ENCODE measurements at places on chromosomes 2 and 18.

DNA sequence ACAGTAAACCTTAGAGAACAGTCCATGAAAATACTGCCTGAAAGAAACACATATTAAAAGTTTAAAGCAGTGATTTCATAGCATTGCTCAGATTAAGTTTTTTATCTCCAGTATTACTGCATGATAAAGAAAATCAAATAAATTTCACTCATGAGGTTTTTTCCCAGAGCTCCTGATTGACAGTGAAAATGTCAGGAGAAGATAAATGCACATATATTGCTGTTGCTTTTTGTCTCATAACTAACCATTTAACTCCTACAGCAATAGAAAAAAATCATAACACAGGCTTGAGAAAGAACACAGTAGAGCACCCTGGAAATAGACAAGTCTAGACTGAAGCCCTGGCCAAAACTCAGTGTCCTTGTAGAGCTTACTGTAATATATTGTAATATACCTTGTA is 391.0 kb downstream of the TMX3 start:
- no peak for DNase-seq

- no peak for DNase-seq
Measured at GRCh38 chr2:217223222-217223930, 363.5 kb upstream of the TNP1 start.

DNA sequence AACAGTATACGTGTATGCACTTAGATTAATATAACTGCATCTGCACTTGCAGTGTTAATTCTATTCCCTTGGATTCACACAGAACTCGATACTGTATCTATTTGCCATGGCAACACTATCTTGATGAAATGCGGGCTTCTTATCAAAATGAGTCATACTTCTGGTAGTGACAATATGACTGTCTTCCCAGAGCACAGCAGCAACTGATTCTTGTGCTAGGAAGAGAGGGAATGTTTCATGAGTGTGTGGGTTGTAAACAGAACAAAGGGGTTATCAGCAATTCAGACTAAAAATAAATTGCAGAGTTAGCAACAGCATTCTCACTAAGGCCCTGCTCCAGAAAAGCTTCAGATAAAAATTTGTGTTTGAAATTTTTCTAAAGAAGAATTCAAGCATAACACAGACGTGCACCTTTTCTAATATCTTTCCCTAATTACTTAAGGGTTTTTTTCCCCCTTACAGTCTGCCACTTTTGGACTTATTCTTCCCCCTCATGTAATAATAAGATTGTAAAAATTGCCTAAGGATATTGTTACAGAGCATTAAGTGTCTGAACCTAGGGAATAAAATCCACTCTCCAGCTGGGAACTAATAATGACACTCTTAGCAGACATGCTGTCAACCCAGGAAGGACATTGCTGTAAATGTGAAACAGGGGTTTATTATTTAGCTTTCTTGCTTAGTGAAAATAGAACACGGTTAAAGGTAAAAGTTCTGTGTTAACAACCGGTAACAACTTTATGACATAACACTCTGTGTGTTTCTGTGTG is 99.9 kb upstream of the SLC38A11 start:
- DNase-seq: no peak

- DNase-seq: no peak
Measured at GRCh38 chr18:46320928-46321711, 216.9 kb downstream of the HAUS1 start.

- DNase-seq: no peak
Measured at GRCh38 chr18:71304856-71305255, 1016.0 kb downstream of the SOCS6 start.

GRCh38 chr2:100451734-100452133 is 18.5 kb upstream of the NMS start:
- DNase-seq: no peak

DNA sequence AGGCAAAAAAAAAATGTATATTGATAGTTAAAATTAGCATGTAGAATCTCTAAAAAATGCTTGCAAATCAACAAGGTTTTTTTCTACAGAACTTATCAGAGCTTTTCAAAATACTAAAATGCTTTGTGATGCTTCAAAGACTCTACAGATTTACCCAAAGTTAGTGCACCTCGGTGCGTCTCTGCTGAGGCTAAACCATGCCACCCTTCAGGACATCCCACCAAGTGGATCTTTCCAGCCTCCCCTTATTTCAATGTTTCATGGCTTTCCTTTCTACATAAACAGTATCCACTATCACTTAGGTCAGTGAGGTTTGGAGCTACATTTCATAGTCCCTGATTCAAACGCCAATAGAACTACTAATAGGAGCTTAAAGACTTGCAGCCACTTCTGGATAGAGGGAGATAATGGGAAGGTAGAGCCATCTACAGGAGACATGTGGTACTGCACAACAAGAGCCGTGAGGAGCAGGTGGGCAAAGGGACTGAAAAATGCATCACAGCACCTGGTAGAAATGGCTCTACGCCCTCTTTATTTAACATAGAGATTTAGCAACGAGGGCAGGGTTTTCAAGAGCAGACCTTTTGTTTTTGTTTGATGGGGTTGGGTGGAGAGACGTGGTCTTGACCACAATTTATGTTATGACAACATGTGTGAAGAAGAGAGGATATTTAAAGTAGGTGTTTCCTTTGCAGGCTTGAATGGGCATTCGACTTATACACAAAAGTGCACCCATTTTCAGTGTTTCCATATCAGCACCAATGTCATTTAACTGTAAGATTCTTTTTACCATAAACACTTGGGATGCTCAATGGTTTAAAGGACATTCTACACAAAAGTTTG is 56.1 kb upstream of the SLC35G4 start:
- DNase-seq: peak; percentile 62

- DNase-seq: no peak
Measured at GRCh38 chr2:45259138-45259537, 249.9 kb upstream of the SIX2 start.

GRCh38 chr2:169768262-169768995 is 30.2 kb upstream of the SSB start:
- DNase-seq: no peak

DNA sequence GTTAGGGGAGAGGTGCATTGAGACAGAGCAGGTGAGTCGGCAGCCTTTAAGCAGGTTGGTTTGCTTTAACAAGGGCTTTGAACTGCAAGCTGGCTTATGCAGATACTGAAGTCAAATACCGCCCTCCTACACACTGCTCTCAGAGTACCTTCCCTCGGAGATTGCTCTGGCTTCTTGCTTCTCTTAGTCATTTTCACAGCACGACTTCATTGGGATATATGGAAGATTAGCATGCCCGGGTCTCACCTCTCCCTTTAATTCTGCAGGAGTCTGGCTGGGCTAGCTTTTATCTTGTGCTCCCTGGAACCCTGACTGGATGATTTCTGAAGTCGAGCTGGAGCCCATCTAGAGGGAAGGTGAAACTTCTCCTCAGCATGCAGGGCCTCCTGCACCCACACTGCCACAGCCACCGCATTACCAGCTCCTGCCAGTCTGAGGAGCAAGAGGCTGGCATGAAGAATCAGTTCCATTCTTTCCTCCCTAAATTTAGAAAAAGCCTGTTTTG is 395.5 kb upstream of the HNRNPA3 start:
- no peak for DNase-seq

- no peak for DNase-seq
Measured at GRCh38 chr2:233084488-233084887, 24.3 kb downstream of the INPP5D start.

GRCh38 chr2:121075006-121075551 is 209.9 kb downstream of the TFCP2L1 start:
- peak; percentile 85 for DNase-seq

GRCh38 chr2:164599954-164600589 is 21.2 kb downstream of the GRB14 start:
- DNase-seq: peak; percentile 67

- no peak for DNase-seq
Measured at GRCh38 chr2:239329284-239329971, 71.4 kb downstream of the HDAC4 start.

DNA sequence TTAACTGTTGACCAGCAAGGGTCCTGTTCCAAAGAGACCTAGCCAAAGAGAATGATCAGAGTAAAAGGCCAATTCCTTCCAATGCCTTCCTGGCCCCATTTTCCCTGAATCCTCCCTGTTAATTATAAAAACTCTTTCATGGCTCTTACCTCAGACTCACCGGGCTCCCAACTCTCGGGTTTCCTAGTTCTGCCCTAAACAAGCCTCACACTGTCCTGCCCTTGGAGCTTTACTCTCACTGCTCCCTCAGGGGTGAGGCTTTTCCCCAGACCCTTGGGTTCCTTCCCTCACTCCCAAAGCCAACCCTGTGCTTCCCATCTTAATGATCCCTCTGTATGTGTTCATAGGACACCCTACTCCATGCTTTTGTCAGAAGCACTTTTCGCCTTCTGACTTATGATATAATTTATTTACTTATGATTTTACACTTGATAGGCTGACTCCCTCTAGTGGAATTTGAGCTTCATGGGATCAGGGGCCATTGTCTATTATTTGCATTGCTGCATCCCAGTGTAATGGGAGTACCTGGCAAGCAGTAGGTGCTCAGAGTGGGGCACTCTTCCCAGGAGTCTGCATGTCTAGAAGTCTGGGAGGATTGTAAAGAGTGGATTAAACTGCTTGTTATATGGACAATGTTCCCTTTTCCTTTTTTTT is 29.9 kb upstream of the ZNG1B start:
- DNase-seq: no peak

DNA sequence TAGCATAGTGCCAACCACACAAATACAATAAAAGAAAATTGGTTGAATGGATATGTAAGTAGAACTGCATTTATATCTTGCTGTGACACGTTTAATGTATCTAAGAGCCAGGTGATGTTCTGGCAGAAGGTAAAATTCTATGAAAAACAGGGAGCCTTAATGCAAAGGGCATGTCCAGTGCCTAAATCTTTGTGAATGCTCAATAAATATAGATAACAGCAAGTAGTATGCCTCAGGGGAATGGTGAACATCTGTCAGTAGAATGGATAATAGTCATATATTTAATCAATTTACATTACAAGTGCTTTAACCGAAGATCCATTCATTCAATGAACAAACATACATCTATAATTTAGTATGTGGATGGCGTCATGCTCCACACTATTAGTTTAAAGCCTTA is 43.7 kb upstream of the NYAP2 start:
- no peak for DNase-seq

DNA sequence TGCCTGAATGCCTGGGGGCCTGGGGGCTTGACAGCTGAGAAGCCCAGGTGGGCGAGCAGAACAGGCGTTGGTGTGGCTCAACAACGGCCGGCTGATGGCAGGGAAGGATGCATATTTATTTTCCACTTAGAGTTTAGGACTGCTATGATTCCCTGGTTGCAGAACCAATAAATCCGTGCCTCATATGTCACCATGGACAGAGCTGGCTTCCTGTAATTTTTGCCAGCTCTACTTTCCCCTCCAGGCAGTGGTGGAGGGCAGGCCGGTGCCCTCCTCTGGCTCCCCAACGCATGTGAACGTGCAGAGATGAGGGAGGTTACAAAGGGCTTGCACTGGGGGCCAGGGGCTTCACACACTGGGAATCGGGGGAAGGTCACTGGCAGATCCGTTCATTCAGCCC is 18.2 kb downstream of the SAG start:
- DNase-seq: no peak

GRCh38 chr2:127695491-127696472 is 5.5 kb upstream of the SFT2D3 start:
- no peak for DNase-seq
